Stimulated activated CD8-positive, alpha-beta memory T cell treated with anti-CD3 and anti-CD28 coated beads, Interleukin-4, amount 100 ng/mL, for 4 hours (primary cell): ENCODE measurements at places on chromosomes 4 and X.

DNA sequence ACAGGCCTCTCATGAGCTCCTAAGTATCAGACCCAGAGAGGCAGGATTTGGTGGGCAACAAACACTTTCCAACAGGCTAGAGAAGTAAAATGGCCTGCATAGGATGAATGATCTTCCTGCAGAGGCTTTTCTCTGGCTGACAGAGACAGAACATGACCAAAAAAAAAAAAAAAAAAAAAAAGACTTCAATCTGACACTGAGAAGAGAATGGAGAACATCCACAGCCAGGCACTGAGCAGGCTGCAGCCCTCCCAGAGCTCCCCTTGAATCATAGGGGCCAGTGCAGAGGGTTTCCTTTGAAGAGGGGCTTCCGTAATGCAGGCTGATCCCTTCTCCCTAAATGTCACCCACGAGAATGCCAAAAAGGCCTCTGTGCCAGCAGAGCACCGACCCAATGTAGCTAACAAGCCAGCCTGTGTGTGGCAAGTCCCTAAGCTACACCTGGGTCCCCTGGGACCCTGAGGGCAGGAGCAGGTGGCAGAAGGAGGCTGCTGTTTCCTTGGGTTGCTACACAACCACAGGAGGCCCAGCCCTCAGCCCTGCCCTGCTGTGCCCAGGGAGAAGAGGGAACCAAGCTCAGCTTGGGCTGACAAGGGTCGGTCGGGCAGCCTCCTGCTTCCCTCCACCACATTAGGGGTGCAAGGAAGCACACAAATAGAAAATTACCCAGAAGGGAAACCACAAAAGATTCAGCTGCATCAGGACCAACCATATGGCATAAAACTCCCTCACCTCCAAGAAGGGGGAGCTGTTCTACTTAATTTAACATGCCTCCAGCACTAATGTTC, 55.6 kb downstream of the MAP7D2 start:
- no peak for DNase-seq

- DNase-seq: no peak
Measured at GRCh38 chrX:13404364-13404763, 84.5 kb upstream of the ATXN3L start.

GRCh38 chr4:115145393-115146160, 32.2 kb upstream of the NDST4 start:
- no peak for DNase-seq

GRCh38 chr4:75229806-75230570, 284.2 kb downstream of the RCHY1 start:
- DNase-seq: no peak

- no peak for DNase-seq
Measured at GRCh38 chr4:28259951-28260350, 1399.3 kb downstream of the STIM2 start.
